ENCODE measurements at places on chromosomes 6 and 20.

DNA sequence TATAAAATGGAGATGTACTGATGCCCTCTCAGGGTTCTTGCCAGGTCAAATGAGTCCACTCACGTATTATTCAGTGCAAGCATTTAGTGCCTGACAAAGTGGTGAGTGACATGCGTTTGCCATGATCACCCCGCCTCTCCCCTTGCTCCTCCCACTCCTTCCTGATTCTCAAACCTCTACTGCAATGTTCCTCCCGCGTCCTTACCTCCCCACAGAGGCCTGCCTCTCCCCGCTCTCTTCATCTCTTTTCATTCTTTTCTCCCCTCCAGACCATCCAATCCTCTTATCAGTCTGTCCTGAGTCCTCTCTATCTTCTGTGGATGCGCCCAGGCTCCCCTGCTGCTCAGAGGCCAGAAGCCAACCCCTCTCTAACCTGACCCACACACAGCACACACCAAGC lies 40.7 kb downstream of the KCNK5 start:
- no peak for DNase-seq

DNA sequence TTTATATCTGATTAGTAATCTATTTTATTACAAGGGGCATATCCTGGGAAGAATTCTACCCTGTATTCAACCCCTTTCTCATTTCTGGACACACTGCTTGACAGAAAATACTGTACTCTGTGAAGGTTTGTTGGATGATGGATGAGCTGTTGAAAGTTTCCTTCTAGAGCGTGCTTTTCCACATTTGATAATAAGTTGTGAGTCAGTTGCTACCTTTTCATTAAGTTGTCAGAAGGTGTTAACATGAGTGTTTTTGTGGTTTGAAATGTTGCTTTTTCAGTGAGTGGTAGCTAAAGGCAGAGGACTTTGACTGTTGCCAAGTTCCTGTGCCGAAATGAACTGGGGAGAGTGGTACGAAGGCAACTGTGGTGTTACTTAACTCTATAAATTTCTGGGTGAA lies 3.9 kb upstream of the ECI2 start:
- DNase-seq: no peak

- DNase-seq: no peak
Measured at GRCh38 chr20:50372770-50373088, 137.5 kb upstream of the PTPN1 start.

DNA sequence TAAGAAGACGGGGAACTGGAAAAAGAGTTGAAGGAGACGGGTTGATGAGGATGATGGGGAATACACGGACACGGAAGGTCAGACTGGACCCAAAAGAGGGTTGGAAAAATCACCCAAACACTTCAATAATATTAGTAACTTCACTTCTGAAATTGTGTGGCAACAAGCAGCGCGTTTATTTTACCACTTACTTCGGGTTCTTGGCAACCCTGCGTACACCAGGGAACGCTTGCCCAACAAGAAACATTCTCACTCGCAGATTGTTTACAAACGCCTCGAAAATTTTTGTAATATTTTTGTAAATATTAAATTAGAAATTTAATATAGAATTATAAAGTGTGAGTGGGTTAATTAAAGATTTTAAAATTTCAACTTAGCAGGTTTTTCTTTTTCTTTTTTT lies 99.5 kb downstream of the CEBPB start:
- no peak for DNase-seq

GRCh38 chr20:19976595-19977372 lies 40.4 kb upstream of the NAA20 start:
- DNase-seq: peak; percentile 59

Measured in right forelimb (tissue), 1 donor.